ENCODE measurements at places on chromosomes 7 and 10.

- peak; percentile 22 for DNase-seq
These were observed 47.7 kb downstream of the LYZL2 start for GRCh38 chr10:30581779-30582380.

DNA sequence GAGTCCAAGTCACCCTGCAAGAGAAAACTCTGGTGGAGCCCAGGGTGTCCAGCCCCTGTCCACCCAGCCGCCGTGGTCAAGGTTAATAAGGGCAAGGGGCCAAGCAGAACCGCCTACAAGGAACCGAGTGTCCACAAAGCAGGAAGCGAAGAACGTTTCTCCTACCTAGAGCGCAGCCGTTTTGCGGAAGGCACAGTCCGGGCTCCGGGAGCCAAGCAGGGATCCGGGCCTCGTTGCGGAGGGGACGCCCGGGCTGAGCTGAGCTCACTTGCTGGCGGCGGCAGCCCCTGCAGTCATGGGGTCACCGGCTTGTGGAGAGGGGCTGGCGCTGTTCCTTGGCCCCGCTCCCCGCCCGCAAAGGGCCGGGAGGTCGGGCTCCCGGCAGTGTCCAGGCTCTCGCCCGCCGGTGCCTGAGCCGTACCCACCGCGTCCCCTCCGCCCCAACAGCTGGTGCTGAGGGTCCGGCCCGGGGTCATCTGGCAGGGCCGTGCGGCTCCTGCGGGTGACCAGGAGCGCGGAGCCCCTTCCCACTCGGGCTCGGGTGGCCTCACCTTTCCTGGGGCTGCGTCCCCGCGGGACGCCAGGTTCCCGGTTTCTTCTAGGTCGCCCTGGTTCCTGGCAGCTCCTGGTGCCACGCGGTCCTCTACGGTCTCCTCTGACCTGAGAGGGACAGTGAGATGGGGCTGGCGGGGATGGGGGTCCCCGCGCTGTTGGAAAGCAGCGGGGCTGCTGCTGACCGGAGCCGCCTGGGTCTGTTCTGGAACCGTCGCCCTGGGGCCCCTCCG, 14.0 kb upstream of the ZNF273 start:
- DNase-seq = no peak

GRCh38 chr10:121990015-121990677, 1.2 kb downstream of the TACC2 start:
- no peak for DNase-seq

DNA sequence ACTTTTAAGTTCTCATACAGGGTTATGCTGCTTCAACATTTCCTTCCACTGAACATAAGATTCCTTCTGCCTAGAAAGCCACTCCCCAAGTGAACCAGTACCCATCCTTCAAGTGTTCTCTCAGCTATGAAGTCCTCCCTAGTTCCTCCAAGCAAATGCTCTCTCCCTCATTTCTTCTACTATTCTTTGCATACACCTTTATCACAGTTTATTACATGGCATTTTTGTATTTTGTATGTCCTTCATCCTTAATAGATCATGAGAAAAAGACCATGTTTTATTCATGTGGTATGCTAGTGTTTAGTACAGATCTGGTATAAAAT, 1.9 kb downstream of the SYPL1 start:
- DNase-seq = no peak

DNA sequence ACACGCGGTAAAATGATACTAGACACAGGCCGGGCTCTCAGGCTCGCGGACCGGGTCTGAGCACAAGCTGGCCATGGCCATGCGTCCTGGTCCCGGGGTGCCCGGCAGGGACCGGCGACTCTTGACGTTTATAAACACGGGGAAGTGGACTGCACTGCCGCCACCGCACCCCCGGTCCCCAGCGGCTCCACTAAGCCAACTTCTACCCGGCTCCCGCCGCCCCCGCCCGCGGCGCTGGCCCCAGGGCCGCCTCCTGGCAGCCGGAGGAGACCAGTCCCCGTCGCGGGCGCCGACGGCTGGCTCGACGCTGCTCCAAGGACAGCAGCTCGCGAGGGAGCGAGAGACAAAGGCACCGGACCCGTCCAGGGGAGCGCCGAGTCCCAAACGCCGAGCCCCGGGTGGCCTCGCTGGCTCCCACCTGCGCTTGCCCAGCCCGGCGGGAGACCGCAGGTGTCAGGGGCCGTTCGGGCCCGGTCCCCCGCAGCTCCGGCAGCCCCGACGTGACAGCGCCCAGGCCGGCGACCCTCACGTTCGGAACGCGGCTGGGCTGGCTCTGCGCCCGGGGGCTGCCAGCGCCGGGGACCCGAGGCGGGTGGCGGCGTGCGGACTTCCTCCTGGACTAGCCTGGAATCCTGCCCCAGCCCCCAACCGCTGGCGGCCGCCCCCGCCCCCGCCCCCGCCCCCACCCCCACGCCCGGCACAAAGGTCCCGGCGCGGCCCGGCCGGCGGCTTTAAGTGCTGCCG, 517 bp downstream of the ITGB1 start:
- peak; percentile 49 for DNase-seq

DNA sequence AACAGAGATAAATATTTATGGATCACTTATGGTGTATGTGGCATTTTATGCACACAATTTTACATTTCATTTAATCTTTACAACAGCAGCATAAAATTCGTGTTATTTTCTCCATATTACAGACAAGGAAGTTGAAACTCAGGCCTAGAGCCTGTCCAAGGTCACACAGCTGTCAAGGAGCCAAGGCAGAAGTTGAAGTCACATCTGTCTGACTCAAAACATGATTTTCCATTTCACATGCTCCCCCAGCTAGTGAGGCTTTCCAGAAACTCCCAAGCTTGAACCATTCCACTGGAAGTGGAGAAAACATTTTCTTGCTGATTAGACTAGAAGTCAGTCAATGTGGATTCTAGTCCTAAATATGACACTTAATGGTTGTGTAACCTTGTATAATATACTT, 110.5 kb downstream of the HECTD2 start:
- no peak for DNase-seq

- no peak for DNase-seq
These were observed 15.2 kb upstream of the COL26A1 start for GRCh38 chr7:101347477-101347876.

DNA sequence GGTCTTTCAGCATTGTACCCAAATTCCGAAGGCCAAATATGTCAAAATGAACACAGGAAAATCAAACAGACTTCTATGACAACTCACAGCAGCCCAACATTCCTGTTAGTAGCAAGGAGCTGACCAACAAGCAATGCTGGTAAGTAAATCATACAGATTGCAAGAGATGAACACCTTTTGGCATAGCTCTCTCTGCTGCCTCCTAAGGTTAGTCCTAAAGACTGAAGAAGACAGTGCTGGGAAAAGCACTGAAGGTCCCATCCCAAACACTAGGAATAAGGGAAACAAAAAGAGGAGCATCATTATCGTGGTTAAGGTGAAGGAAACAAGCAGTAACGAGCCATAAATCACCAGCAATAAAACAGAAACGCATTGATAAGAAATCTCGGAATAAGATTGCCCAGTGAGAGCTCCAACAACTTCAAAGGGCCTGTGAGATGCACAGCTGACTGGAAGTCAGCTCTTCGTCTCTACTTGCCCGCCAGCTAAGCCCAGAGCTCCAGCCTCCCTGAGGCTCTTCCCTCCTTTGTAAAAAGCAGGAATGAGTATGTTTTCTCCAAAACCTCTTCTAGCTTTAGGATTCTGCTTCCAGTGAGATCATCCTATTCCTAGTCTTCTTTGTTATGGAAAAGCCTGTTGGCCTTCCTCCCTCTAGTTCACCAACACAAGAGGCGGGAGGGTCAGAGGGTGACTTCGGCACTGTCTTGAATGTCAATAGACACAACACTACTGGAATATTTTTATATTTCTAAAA, 15.3 kb downstream of the NUDT5 start:
- no peak for DNase-seq

DNA sequence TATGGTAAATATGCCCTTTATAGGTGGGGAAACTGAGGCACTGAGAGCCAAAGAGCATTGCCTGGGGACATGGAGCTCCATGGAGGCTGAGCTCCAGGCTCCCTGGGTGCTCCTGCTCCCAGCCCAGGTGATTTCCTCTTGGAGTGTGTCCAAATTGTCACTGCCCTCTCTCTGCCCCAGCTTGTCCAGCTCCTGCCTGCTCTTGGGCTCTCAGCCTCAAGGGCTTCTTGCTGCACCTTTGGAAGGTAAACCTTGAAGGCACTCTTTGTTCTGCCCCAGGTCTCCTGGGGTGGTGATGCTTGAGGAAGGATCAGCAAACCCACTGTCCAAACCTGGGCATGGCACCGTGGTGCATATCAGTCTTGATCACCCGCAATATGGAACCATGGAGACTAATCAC, 166.1 kb downstream of the RPS24 start:
- DNase-seq = no peak

DNA sequence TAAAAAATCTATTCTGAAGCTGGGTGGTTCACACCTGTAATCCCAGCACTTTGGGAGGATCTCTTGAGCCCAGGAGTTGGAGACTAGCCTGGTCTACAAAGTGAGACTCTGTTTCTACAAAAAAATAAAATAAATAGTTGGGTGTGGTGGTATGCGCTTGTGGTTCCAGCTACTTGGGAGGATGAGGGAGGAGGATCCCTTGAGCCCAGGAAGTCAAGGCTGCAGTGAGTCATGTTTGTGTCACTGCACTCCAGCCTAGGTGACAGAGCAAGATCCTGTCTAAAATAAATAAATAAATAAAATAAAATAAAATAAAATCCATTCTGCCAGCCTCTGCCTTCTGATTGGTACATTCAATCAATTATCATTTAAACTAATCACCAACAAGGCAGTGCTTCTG, 17.5 kb downstream of the ZNF33A start:
- DNase-seq = no peak

GRCh38 chr7:116842371-116842770, 20.0 kb upstream of the CAPZA2 start:
- no peak for DNase-seq

DNA sequence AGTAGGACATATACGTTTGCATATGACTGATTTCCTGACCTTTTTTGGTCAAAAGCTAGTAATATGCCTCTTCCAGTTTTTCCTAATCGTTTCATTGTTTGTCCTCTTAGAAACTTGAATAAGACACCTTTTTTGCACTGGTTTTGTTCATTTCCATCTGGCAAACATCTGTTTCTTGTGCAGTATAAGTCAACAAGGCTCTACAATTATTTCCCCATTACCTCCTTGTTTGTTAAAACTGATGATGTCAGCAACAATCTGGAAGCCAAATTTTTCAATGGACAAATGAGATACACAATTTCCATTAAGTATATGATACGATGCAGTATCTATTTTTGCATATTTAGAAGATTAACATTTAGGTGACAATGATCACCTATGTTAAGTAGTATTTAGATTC, 148.8 kb downstream of the NRBF2 start:
- no peak for DNase-seq

- DNase-seq = peak; percentile 25
These were observed 49.1 kb upstream of the MSMB start for GRCh38 chr10:46094931-46095750.

DNA sequence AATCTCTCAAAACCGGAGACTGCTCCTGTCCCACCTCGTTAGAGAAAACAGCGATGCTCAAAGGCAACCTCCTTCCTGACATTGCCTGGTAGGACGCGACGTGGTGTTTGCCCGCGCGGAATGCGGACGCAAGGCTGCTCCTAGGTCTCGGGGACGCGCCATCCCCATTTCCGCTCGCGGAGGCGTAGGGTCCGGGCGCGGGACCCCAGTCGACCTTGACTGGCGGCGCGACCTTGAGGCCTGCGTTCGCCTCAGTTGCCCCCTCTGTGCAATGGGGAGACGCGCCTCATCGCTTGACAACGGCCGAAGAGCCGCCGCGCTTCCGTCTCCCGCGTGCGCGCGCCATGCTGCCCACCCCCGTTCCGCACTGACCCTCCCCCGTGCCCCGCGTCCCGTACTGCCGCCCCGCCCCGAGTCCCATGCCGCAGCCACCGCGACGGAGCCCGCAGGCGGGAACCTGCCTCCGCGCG, 412 bp upstream of the PPIA start:
- DNase-seq = no peak

- peak; percentile 46 for DNase-seq
These were observed 36.6 kb downstream of the SRPK2 start for GRCh38 chr7:105352018-105352612.

- no peak for DNase-seq
These were observed 76.6 kb downstream of the CNNM2 start for GRCh38 chr10:102994531-102995295.

GRCh38 chr7:29847916-29848315, 41.6 kb downstream of the WIPF3 start:
- no peak for DNase-seq

DNA sequence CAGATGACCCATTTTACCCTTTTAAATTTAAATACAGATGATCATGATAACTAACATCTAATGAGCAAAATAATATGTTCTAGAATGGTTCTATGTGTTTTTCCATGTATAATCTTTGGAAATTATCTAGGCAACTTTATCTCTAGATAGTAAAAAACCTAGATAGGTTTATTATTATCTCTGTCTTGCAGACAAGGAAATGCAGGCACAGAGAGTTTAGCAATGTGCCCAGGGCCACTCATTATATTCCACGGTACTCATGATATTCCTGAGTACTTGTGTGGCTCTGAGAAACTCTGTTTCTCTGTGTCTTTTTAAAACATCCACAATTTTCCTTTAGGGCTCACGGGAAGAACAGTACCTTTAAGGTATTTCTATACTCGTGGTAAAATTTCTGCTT, 26.4 kb upstream of the SNX13 start:
- DNase-seq = no peak

- DNase-seq = no peak
These were observed 13.6 kb downstream of the VPS50 start for GRCh38 chr7:93245525-93246432.

GRCh38 chr7:95485391-95486123, at the start of gene ASB4:
TSS of gene ASB4 (plus strand) at chr7:95485943. CDS start at chr7:95485972, 29 bp downstream.
- DNase-seq = no peak

GRCh38 chr10:10576937-10577336, 440.7 kb upstream of the CELF2 start:
- DNase-seq = no peak

GRCh38 chr10:20007426-20007825, 191.2 kb downstream of the PLXDC2 start:
- DNase-seq = no peak

DNA sequence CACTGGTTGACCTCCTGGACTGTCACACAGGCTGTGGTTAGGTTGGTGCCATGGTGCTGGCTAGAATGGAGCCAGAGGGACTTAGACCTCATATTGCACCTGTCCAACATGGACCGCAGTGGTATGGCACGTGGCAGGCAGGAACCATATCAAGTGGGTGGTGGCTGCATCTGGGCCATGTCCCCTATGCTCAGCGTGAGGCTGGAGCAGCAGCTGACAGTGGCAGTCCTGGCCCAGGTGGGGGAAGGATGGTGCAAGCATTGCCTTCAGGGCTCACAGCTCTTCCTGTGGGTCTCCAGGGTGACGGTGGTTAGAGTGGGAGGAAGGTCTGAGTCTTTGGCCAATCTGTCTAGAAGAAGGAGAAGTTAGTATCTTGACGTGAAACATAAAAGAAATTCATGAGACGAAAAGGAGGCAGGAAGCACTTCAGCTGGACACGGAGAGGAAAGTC, 54.5 kb upstream of the PFKFB3 start:
- no peak for DNase-seq
